HFF-Myc (cell line): ENCODE measurements at places on chromosomes 2 and 18.

DNA sequence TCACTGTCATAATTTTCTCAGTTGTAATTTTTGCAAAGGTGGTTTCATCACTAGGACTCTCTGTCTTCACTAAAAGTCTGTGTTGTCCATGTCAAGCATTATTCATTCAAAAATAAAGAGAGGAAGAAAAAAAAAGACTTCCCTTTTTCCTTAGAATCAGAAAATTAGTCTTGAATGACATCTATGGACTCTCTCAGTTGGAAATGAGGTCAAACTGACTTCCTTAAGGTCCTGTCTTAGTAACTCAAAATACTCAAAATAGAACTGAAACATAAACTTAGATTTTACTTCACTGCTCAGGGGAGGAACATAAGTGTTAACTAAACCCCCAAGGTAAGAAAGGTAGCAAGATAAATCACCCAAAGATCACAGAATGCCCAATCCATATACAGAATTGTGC lies 2.2 kb upstream of the ZNF407 start:
- no peak for DNase-seq

- DNase-seq, result no peak
Measured at GRCh38 chr2:169393068-169393590, 30.8 kb upstream of the LRP2 start.

DNA sequence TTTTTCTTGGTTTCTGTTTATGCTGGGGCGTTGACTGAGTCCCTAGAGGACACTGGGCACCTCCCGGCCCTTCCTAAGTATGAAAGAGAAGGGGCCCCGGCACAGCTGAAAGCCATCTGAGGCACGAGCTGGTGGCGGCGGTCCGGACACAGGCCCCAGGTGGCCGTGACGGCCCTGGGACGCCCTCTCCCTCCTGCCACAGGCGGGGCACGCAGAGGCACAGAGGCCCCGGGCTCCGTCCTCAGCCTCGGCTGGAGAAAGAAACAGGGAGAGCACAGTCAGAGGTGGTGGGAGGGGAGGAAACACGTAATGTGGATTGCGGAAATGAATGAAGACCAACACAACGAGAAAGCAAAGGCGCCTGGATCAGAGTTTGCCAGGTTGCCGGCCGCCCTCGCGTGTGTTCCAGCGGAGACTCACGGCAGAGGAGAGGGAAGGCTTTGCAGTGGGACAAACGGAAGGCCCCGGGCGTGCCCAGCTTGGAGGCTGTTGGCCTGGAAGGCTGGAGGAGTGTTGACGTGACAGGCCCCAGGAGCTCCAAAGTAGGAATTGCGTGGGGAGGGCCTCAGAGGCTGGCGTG lies 119.1 kb downstream of the PTGR3 start:
- DNase-seq, result no peak

DNA sequence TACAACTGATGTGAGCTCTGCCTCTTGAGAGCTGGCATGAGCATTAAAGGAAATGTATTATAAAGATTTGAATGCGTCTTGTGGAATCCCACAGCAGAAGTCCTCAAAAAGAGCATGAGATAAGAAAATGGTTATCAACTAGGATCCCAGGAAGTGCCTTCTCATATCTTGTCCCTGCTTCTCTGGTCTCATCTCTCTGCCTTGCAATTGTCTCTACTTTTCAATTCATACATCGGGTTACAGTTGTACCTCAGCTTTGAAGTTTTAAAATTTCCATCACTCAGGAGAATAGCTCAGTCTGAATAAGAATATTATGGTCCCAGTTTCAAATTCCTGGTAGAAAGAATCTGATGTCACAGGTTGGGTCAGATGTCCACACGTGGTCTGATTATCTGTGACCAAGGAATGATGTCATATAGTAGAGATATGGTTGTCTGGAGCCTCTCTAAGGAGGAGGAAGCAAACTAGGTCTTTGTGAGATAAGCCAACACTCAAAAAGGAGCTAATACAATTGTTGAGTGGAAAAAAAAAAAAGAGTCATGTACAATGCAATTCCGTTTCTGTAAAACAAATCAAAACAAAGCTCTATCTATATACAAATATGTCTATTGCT lies 21.7 kb upstream of the CCDC88A start:
- no peak for DNase-seq

DNA sequence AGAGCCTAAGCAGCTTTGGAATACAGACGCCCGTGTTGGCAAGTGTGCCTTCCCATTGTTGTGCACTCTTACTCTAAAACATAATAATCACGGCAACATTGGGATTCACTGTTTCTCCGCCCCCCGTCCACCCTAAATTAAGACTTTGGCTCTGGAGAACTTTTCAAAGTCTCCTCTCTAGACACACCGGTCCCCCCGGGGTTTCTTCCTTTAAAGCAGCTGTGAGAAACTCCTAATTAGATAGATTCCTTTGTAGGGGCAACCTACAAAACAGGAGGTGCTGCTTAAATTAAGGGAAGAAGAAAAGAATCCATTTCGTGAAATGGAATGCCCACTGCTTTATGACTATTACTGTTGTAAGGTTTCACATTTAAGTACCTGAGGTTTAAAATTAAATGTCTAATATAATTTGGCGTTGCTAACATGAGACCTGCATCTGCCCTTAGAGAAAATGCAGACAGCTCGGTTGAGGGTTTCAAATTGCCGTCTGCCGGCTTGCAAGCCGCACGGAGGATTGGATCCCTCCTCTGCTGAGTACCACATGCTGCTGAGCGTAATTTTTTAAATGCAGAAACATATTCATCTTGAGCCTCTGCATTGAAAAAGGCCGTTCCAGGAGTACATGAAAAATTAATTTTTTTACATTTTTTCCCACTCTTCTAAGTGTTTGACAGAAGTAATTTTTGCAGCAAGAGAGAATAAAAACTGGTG lies 233.3 kb downstream of the GBX2 start:
- no peak for DNase-seq

DNA sequence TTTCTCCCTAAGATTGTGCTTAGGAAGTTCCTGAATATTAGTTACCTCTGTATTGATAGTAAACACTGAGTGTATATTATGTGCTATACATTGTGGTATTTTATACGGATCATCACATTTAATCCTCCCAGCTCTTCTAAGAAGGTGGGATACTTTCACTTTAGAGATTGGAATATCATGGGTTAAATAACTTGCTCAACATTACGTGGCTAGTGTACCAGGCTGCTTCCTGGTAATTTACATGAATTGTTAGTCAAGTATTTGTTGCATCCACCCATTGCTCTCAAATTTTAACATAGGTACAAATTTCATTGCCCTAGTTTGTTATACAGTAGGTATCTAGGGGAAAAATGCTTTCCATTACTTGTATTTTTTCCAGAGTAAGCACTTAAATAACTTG lies 21.4 kb downstream of the FAM98A start:
- no peak for DNase-seq
